Iris pigment epithelial cell (primary cell): ENCODE measurements at places on chromosomes 5 and 9.

DNA sequence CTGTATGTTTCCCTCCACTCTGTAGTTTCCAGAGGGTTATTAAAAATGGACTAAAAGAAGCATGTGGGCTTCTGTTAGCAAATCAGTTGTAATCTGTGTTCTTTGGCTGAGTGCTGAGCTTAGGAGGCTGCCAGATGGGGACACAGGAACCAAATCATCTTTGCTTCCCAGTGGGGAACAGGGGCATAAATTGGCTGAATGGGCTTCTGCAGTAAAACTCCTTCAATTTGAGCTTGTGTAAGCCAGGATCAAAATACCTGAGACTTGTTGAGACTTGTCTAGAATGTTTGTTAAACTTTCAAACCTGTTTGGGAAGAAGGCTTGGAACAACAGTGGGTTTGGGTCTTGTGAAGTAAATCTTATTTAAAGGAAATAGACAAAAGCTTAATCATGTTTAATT, 32.2 kb upstream of the TNFAIP8 start:
- peak; percentile 60 for DNase-seq

DNA sequence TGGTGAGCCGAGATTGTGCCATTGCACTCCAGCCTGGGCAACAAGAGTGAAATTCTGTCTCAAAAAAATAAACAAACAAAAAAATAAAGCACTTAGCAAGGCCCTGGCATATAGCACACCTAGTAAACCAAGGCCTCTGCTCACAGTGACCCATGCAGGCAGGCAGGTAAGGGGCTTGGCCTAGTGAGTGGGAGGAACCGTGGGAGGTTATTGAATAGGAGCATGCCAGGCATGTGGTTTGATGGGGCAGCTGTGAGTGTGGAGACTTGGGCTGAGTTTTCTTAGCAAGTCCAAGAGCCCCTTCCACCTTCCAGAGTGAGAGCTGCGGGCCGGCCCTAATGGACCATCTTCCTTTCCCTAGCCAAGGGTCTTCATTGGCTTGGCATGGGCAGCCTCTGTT, 4.5 kb upstream of the NDST1 start:
- DNase-seq: no peak

GRCh38 chr9:84839541-84839940, 170.0 kb downstream of the NTRK2 start:
- DNase-seq: peak; percentile 33

- DNase-seq: no peak
Observed at GRCh38 chr9:98702340-98702739, 6.4 kb downstream of the GABBR2 start.

GRCh38 chr5:180099733-180100611, 28.4 kb upstream of the RNF130 start:
- no peak for DNase-seq

DNA sequence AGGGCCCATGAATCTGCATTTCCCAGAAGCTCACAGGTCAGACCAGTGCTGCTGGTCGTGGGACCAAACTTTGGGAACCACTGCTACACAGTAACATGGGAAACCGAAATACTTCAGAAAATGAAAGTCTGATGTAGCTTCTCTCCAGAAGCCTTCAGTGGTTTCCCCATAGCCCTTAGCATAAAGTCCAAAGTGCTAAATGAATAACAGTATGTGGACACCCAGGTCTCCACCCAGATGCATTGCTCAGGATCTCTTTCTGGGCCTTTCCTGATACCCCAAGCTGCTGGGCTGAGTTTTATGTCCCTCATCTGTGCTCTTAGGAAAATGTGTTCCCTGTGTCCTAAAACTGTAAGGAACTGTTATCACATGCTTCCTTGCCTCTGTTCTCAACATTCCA, 100.4 kb downstream of the NFIB start:
- no peak for DNase-seq

DNA sequence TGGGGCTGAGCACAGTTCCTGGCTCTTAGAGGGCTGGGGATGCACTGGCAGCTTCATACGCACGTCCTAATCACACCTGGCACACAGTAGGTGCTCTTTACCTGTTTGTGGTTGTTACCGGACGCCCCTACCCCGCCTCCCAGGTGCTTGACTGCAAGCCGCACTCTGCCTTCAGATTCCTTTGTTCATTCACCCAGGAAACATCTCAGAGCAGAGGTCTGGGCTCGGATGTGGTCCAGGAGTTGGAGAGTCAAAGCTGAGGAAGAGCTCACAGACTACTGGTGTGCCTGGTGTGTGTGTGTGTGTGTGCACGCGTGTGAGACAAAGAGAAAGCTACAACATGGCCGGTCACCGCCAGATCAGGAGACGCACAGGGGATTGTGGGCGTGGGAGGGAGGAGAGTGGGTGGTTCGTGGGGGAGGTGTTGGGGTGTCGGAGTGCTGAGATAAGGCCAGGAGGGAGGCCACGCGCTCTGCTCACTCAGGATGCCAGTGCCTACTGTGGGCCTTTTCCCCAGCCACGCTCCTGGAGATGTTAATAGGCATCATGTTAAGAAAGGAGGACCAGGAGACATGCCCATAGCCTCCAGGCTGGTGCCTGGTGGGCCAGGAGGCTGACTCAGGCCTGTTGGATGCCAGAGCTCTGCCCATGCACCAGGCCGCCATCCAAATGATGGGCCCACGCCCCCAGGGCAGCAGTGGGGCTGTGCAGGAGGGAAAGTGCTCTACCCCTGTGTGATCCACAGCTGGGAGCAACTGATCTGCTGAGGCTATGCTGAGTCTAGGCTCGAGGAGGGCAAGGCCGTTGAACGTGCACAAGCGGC, 39.9 kb downstream of the CRB2 start:
- DNase-seq: no peak

- no peak for DNase-seq
Observed at GRCh38 chr5:135238622-135239452, 160.2 kb downstream of the MACROH2A1 start.

DNA sequence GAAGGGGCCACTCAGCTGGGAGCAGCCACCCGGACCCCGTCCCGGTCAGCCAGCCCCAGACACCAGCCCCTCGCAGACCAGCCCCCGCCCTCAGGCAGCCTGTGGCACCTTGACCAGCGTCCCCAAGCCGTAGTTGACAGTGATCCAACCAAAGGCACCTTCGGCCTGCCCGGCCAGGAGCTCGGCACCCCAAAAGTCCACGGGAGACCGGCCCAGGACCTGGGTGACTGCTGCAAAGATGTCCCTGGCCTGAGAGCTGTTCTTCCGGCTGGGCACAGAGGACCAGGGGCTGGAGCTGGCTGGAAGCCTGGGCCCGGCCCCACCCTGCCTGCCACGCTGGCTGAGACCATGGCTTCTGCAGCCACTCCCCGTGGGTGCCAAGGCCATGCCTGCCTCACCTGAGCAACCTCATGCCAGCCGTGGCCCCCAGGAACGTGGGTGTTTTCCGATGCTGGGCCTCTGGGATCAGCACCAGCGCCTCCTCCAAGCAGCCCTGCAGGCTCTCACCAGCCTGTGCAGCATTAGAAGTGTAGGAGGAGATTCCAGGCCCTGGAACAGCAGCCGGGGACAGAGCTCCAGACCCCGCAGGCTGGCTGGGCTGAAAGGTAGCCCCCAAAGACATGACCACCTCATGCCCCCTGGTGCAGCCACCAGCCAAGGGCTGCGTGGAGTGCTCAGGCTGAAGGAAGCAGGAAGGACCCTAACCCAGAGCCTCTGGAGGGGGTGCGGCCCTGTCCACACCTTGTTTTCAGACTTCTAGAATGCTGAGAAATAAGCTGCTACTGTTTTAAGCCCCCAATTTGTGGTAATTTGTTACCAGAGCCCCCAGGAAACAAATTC, 4.2 kb downstream of the ENTPD8 start:
- DNase-seq: no peak

GRCh38 chr9:102534031-102534430, 461.1 kb upstream of the CYLC2 start:
- DNase-seq: no peak

DNA sequence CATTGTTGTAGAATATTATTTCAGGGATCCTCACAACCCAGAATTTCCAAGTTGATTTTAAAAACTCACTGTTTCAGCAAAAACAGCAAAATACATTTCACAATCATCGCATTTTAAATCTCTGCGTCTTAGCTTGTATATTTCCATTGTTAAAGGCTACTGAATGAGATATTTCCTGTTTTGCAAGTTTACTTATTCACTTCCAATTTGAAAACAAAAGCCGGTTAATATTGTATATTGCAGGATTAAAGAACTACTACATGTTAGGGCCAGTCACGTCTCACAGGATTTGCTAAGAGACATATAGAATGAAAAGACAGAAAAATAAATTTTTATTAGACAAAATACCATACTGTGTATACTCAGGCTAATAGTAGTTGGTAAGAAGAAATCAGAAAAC, 395.9 kb upstream of the CDH9 start:
- DNase-seq: no peak

- DNase-seq: no peak
Observed at GRCh38 chr9:99244344-99245260, 22.5 kb downstream of the SEC61B start.

DNA sequence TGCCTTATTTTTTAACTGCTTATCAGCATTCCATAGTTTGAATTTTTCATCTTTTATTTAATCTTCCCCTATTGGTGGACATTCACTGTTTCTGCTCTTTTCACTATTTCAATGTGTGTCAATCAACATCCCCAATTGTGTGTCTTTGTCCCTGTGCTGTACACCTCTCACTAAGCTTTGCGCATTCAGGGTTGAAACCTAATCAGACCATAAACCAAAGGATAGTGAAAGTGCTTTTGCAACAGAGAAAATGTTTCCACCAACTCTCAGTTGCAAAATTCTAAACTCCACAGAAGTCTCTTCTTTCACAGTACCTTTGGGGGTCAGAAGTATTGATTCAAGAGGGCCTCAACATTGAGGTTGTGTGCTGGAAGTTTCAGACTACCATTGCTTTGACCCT, 127.1 kb upstream of the SAP30L start:
- no peak for DNase-seq

- peak; percentile 18 for DNase-seq
Observed at GRCh38 chr9:71504636-71505035, 263.7 kb downstream of the CEMIP2 start.

DNA sequence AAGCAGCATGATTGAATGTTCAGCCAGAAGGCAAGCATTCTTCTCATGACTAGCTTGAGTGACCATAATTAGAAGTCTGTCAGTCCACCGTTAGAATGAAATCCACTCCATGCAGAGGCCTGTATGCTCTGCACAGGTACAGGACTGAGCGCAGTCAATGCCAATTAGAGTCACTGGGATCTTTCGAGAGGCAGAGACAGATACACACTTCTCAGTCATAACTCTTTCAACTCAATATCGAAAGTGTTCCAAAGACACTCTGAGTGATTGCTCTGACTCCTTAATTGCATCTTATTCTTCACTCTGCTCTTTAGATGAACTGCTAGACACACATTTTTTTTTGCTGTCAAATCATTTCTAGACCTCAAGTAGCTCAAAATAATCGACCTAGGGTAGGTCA, 203.6 kb downstream of the GABRB2 start:
- no peak for DNase-seq

- no peak for DNase-seq
Observed at GRCh38 chr5:31748458-31749172, 109.7 kb downstream of the PDZD2 start.

DNA sequence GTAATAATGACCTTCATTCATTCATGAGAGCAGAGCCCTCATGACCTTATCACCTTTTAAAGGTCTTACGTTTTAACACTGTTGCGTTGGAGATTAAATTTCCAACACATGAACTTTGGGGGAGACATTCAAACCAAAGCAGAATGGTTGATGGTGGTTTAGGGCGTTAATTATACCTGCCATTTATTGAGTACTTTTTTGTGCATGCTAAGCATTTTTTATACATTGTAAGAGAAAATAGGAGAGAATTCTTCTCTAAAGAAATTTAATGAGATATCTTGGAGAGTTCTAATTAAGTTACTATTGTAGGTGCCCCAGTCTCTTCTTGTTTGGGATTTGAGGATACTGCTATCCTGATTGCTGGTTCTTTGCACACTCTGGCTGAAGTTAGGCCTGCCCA, 12.4 kb downstream of the AP3S1 start:
- no peak for DNase-seq

- no peak for DNase-seq
Observed at GRCh38 chr5:143186623-143187022, 216.9 kb downstream of the NR3C1 start.

GRCh38 chr9:129459547-129460322, 161.2 kb downstream of the C9orf50 start:
- DNase-seq: no peak

- no peak for DNase-seq
Observed at GRCh38 chr5:143521141-143521540, 117.7 kb upstream of the NR3C1 start.

DNA sequence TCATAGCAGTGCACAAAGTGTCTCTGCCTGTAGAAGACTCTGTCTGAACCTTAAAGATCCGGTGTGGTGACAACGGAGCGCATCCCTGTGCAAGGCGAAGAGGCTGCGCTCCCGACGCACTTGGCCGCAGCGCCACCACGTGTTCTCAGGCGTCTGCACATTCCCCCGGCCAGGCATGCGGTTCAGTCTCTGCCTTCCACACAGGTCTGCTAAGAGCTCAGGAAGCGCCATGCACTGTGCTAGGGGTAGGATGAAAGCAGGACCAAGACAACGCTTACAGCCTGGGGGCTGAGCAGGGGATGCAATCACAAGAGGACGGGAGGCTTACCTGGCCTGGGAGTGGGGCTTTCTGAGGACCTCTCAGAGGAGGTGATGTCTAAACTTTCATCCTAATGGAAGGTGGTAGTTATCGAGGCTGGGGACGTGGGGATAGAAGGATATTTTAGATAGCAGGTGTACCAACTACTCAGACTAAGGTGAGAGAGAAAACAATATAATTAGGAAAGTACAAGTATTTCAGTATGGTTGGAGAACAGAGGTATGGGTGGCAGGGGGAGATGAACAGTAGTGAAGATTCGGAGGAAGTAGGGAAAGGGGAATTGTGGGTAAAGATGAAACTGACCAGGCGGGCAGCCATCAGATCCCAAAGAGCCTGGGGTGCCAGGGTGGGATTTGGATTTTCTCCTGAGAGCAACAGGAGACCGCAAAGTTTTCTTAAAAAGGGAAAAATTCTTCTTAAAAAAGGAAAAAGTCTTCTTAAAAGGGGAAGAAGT, 13.3 kb downstream of the CAPSL start:
- peak; percentile 77 for DNase-seq

- peak; percentile 48 for DNase-seq
Observed at GRCh38 chr5:181120306-181120705, 10.7 kb downstream of the OR2V1 start.

DNA sequence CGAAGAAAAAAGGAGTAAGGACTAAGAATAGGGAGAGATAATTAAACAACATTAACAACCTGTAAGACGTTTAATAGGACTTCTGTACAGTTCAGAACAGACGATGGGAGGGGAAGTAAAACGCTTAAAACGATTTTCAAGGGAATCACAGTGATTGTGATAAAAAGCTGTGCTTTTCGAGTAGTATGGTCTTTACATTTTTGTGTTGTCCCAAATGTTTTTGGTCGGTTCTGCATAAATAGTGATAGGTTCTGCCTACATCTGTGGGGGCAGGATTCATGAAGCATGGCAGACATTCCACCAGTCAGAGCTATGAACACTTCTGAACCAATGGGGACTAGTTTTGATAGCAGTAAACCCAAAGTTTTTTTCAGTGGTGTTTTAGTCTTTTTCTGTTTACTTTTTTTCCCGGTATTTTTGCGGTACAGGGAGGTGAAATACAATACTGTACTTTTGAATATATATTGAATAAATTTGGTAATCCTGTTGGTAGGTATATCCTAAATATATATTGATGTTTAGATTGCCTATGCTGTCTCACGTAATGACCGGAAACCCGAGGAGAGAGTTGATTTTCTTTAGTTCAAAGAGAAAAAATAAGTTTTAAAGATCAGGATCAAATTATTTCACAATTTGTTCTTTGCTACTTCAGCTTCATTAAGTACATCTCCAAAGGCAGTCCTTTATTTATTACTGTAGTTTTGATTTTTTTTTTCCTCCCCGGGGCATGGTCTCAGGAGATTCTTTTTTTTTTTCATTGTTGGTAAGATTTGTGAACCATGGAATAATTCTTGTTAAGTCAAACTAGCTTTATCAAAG, 1.3 kb downstream of the ERBIN start:
- peak; percentile 82 for DNase-seq
